Panc1 (cell line): ENCODE measurements at places on chromosomes 6 and 20. TPM values are rescaled to one million over a fixed set of nuclear protein-coding genes. Genes with fewer than 3 reads are reported as not detected.

Gene RIPPLY2
- 6.5 TPM for total RNA-seq

DNA sequence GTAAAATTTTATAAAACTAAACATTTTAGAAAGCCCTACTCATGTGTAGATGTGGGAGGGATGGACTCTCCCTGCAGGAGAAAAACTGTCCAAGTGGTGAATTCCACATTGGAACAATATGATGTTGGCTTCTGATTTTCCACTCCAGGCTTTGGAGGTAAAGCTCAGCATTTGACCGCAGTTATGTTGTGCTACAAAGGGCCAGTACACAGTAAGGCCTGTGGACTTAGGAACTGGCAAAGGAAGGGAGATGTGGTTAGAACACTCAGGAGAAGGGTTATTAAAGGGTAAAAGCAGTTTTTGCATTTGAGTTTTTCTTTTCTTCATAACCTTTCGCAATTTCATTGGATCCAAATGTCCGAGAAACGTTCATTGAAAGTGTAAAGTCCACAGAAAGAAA is 150.3 kb upstream of the SASH1 start:
- H3K4me1 ChIP-seq: no peaks in the 10 kb centered on the region
- no peak overlapping the region for H3K27ac ChIP-seq
- H3K36me3 ChIP-seq: no peaks in the 10 kb centered on the region

GRCh38 chr20:44231193-44231592 is 15.9 kb upstream of the GDAP1L1 start:
- no peaks in the 10 kb centered on the region for H3K36me3 ChIP-seq
- no peak overlapping the region for H3K4me3 ChIP-seq
- no peaks in the 10 kb centered on the region for H3K4me1 ChIP-seq
- no peak overlapping the region for H3K27ac ChIP-seq
- no peaks in the 10 kb centered on the region for H3K27me3 ChIP-seq

GRCh38 chr6:88141561-88142296 is 24.4 kb downstream of the CNR1 start:
- no peak overlapping the region for H3K27ac ChIP-seq
- no peaks in the 10 kb centered on the region; the same call in 1 of the 2 replicates for H3K27me3 ChIP-seq
- no peaks in the 10 kb centered on the region for H3K4me1 ChIP-seq
- no peak for DNase-seq
- H3K36me3 ChIP-seq: no peaks in the 10 kb centered on the region

DNA sequence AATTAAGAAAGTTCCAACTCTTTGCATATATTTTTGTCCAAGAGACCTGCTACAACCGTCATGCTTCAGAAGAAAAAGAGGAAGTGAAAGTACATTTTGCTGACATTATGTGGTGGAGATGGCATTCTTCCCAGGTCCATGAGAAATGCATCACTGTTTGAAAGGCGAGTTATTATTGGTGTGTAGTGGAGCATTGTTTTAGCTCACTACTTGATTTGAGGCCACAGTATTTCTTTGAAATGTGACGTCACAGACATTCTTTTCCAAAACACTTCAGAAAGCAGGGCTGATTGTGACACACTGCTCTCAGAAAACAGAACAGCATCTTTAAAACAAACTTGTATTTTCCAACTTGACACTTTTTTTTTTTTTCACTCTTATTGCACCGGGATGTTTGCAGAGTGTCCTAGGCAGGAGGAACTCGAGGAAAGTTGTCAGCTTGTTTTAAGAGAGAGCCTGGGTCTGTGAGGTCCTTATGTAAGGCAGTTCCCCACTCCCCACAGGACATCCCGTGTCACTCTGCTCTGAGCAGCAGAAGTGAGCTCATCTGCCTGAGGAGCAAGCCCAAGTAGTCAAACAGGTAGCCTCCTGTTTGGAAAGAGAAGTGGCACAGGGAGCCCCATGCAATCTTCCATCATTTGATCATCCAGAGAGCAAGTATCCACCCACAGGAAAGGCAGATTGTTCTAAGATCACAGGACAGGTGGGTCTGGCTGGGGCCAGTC is 1.1 kb downstream of the SPTLC3 start:
- peak; percentile 10 for DNase-seq
- H3K4me1 ChIP-seq: no peaks in the 10 kb centered on the region
- H3K36me3 ChIP-seq: no peaks in the 10 kb centered on the region
- H3K4me3 ChIP-seq: no peak overlapping the region
- no peak overlapping the region for H3K27ac ChIP-seq

GRCh38 chr6:125918681-125919566 is 37.6 kb upstream of the HINT3 start:
- no peaks in the 10 kb centered on the region for H3K27me3 ChIP-seq
- DNase-seq: no peak
- no peak overlapping the region for H3K27ac ChIP-seq

Gene C2
- total RNA-seq: 1.0 TPM

DNA sequence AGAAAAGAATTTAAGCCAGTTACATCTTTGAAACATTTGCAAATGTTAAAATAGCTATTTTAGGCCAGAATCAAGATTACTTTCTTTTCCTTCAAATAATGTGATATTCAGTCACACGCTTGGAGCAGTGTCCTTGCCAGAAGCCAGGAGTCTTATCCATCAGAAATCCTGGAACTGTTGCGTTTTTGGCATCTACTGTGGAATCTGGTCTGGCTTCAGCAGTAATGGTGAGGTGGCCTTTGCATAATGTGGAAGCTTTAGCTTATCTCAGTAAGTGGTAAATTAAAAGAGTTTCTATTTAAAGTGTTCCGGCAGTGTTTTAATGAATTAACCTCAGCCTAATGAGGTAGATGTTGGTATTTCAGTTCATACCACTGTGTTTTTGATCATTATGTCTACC is 97.6 kb downstream of the FIG4 start:
- H3K4me3 ChIP-seq: no peak overlapping the region
- no peak overlapping the region for H3K27ac ChIP-seq
- H3K27me3 ChIP-seq: no peaks in the 10 kb centered on the region

GRCh38 chr6:119249319-119249718 is 100.2 kb downstream of the MAN1A1 start:
- no peaks in the 10 kb centered on the region for H3K4me1 ChIP-seq
- H3K36me3 ChIP-seq: no peaks in the 10 kb centered on the region
- no peak for DNase-seq
- no peak overlapping the region for H3K4me3 ChIP-seq
- no peak overlapping the region for H3K27ac ChIP-seq

DNA sequence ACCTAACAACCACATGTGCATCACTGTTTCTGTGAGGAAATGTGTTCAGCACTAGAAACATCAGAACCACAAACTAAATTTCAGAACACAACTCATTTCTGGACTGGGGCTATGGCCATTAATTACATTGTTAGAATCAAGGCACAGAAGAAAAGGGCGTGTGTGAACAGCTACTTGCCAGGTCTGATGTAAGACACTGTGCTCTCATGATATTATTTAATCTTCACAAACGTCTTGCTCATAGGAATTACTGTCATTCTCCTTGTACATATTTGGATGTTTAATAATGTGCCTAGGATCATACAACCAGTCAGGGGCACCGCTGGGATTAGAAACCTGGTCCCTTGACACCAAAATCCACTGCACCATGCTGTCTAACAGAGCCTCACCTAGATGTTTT is 14.8 kb downstream of the ADGRF1 start:
- no peak overlapping the region for H3K27ac ChIP-seq
- H3K36me3 ChIP-seq: no peaks in the 10 kb centered on the region
- H3K4me1 ChIP-seq: no peaks in the 10 kb centered on the region
- DNase-seq: no peak
- no peaks in the 10 kb centered on the region for H3K27me3 ChIP-seq

Gene MCHR2
- total RNA-seq: not detected

- H3K4me3 ChIP-seq: no peak overlapping the region
- no peaks in the 10 kb centered on the region for H3K4me1 ChIP-seq
Observed at GRCh38 chr6:170185175-170185978, 105.5 kb downstream of the DLL1 start.

DNA sequence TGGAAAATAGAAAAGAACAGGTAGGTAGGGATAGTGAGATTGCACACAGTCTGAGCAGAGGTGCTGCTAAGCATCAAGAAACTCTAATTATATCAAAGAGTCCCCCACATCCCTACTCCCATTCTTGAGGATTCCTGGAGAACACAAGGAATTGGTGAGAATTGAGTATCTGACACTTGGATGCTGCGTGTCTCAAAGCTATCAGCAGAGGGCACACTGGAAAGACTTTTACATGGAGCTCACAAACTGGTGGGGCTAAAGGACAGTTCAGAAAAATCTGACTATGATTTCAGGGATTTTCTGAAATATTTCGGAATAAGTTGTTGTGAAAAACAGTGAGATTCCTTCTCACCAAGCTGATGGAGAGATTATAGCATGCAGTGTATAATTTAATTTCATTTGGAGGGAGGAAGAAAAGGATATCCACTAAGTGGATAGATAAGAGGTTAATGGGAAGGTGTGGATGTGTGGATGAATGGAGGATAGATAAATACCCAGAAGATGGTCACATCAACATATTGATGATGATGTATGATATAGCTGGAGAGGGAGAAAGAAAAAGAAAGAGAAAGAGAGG is 215.4 kb upstream of the DEFB112 start:
- no peaks in the 10 kb centered on the region for H3K36me3 ChIP-seq
- no peaks in the 10 kb centered on the region for H3K27me3 ChIP-seq

DNA sequence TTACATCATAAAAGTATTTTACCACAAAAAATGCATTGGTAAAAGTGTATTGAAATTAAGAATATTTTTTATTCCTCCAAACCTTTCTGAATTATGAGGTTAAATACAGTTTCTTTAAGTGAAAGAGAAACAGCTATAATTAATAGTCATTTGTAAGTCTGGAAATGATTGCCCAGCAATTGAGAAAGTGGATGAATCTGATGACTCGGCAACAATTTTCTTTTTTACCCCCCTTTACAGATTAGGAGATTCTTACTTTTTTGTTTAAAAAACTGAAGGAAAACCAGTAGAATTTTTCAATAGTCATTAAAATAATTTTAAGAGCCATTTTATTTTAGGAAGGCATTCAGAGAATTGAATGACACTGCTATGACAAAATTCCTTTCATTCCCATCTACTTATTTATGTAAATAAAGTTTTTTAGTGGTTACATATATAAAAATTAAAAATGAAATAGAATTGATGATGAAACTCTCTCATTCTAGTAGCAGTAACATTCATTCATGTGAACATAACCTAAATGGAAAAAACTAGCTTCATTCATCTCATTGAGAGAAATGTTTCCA is 169.6 kb upstream of the PRND start:
- no peak for DNase-seq
- H3K36me3 ChIP-seq: no peaks in the 10 kb centered on the region
- H3K4me1 ChIP-seq: peaks cover 8% of the 10 kb centered on the region
- no peak overlapping the region for H3K4me3 ChIP-seq
- no peaks in the 10 kb centered on the region for H3K27me3 ChIP-seq

Gene WTAP
- 112 TPM for total RNA-seq

Gene GCM1
- total RNA-seq: not detected

DNA sequence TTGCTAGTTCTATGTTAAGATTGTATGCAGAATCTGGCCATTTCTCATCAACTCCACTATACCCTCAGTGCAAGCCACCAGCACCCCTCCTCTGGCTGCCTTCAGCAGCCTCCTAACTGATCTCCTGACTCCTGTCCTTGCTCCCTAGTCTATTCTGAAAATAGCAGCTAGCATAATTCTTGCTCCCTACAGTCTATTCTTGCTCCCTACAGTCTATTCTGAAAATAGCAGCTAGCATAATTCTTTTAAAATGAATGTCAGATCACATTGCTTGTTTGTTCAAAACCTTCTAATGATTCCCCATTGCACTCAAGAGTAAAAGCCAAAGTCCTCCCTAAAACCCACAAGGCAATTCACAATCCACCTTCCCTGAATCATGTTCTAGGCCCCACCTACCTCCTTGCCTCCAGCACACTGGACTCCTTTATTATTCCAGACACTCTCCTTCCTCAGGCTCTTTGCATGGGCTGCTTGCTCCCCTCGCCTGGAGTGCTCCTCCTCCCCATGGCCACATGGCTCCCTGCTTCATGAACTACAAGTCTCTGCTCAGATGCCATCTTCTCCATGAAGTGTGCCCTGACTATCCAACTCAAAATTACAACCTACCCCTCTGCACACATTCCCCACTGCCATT is 164.2 kb upstream of the TNFAIP3 start:
- no peak overlapping the region for H3K27ac ChIP-seq
- DNase-seq: no peak
- no peaks in the 10 kb centered on the region for H3K36me3 ChIP-seq
- H3K4me3 ChIP-seq: no peak overlapping the region
- H3K4me1 ChIP-seq: peaks cover 7% of the 10 kb centered on the region
- H3K27me3 ChIP-seq: no peaks in the 10 kb centered on the region

DNA sequence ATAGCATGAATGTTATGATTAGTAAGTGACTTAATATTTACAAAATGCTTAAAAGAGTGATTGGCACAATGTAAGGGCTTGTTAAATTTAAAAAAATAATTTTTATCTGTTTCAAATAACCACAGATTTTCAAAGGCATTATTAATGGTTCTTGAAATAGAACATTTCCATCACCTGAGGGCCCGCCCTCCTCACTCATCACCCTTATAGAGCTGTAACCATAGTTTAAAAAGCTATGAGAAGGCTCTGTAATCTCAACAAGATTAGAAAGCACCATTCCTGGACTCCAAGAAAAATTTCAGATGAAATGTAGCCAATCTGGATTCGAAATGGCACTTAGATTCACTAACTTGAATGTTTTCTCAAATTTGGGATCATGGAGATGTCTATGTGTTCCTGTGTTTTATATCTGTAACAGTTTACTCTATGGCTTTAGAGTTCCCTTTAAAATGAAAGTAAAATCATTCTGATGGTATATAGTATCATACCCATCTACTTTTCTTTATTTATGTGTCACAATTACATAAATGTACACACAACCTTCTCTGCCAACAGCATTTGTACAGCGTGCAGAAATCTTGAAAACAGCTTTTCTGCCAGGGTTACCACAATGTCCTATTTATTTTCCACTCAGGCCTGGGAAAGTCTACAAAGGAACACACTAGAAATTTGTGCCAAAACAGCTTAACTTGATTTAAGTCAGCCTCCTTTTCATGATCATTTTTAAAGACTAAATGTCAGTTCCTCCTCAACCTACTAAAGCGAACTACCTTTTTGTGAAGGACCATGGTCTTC is 207.7 kb downstream of the TBX18 start:
- H3K4me3 ChIP-seq: no peak overlapping the region
- no peaks in the 10 kb centered on the region for H3K4me1 ChIP-seq
- no peaks in the 10 kb centered on the region for H3K36me3 ChIP-seq
- DNase-seq: no peak
- H3K27ac ChIP-seq: no peak overlapping the region

Gene BCL2L1
- total RNA-seq: 150 TPM

- H3K4me1 ChIP-seq: peaks cover 82% of the 10 kb centered on the region
- H3K36me3 ChIP-seq: no peaks in the 10 kb centered on the region
- no peak overlapping the region for H3K4me3 ChIP-seq
- DNase-seq: peak; percentile 84
- H3K27me3 ChIP-seq: no peaks in the 10 kb centered on the region
Observed at GRCh38 chr20:53869466-53870258, 200.7 kb downstream of the BCAS1 start.
